Glutamatergic neuron (in vitro differentiated cells): ENCODE measurements at places on chromosomes 5 and 9. TPM values are rescaled to one million over a fixed set of nuclear protein-coding genes. Genes with fewer than 3 reads are reported as not detected.

DNA sequence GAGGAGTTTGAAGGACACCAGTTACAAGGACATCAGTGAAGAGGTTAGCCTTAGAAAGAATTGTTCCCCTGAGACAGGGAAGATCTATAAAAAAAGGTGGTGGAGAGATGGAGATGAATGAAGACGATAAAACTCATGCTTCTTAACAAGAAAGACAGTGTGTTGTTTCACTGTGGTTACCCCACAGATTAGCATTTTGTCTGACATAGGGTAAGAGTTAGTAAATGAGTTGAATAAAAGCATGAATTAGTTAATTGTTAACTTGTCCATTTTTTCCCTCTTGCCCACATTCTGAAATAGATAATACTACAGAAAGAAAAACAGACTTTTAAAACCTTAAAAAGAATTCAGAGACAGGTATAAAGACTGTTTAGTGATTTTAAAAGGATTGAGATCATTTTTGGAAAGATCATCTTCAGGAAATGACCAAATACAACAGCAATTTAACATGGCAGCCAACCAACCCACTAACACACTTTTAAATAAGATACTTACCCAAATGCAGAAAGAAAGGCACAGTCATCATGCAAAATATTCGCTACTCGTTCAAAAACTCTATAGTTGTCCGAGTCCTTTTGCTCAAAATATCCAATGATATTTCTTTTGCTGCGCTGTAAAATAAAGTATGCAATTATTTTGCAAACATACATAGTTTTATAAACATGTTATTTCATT lies 78.5 kb downstream of the ERP44 start:
- no peak for DNase-seq

The NDUFAF2 gene
- total RNA-seq: 14.2 TPM

DNA sequence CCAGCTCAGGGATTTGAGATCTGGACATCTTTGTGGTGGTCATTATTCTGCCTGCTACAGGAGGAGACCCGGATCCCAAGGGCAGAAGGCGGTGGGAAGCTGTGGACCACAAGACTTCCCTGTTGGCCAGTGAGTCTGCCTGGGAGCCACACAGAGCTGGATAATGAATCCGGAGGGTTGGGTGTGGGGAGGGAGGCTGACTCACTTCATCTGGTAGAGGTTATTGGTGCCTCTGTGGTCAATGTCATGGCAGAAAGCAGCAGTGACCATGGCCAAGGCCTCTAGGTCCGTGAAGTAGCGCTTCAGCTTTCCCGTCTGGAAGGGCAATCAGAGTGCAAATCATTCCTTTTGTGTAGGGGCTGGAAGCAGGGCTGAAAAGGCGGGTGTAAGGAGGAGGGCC lies 58.5 kb downstream of the PDE6A start:
- DNase-seq: no peak

The PCDHGC5 gene
- total RNA-seq: 4.0 TPM

- DNase-seq: peak; percentile 31
Observed at GRCh38 chr5:151475388-151475787, 28.0 kb downstream of the SLC36A1 start.

The GPX8 gene
- total RNA-seq: 2.7 TPM

The LCN1 gene
- not detected for total RNA-seq

DNA sequence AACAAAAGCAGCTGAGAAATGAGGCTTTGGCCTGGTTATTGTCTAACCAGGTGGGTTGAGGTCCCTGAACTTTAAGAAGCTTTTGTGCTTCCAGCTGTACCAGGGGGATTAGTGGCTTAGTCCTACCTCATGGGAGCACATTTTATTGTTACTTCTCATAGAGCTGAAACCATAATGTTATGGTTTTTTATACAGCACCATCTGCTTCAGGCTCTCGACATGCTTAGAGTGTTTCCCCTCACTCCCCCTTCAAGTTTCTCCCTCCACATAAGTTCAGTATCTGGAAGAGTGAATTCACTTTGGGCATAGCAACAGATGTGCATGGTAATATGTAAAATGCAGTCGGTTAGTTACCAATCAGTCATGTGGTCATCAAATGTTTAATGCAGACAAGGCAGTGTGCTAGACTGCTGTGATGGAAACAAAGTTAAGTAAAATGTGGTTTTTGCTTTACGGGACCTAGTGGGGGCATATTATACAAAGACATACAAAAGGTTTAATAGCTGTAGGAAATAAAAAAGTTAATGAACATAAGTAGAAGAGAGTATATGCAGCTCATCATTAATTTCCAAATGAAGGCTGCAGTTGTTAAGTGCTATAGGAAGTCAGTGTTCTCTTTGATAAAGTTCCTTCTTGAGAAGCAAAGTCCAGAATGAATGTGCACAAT lies 95.9 kb upstream of the SPRY4 start:
- no peak for DNase-seq
